NCI-H446 treated with DMSO at 0.1 percent for 48 hours (cell line): ENCODE measurements at places on chromosomes 6 and 20.

GRCh38 chr20:61244213-61244612 lies 7.8 kb upstream of the CDH4 start:
- no peak for DNase-seq

- DNase-seq: no peak
Observed at GRCh38 chr6:128275030-128275429, 245.4 kb downstream of the PTPRK start.

GRCh38 chr6:119200512-119201175 lies 122.2 kb upstream of the FAM184A start:
- DNase-seq: no peak

GRCh38 chr6:69284176-69284730 lies 512.6 kb downstream of the LMBRD1 start:
- DNase-seq: peak; percentile 5

DNA sequence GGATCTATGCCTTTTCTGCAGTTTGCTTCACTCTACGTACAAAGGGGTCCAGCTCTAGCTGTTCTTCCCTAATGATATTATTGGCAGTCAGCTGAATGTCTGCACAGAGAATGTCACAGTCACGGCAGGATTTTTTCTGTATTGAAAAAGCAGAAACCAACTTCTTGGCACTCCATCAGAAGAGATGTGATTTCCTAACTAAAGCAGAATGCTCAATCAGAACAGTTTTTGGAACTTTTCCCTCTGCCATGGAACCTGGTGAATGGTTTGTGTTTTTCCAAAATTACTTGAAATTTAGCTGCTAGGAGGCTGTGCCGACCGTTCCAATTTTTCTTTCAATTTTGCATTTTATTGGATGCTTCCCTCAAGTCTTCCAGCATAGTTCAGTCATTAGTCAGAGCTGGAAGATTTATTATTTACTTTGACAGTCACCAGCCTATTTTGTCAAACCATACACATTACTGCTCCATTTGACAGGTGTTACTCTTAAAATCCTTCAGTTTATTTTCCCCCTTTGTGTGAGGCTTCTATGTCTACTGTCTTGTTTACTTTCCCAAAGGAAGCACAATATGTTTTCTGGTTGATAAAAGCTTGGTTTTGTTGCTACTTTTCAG lies 259.6 kb upstream of the EPHA7 start:
- peak; percentile 39 for DNase-seq

DNA sequence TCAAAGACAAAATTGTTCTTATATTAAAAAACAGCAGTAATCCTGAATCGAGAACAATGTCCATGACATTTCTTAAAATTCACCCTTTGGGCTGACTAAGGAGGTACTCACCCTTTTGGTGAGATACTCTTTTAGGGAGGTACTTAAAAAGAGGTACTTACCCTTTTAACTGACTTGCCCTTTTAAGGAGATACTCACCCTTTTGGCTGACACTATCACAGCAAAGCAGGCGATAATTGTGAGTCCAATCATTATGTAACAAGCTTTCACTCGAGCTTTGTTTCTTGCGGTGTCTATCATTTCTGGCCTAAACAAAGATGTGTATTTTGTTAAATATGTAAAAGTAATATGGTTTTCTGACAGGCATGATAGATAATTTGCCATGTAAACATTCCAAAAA lies 3.7 kb downstream of the FAM162B start:
- no peak for DNase-seq

GRCh38 chr20:31551163-31552081 lies 37.2 kb downstream of the HM13 start:
- no peak for DNase-seq

DNA sequence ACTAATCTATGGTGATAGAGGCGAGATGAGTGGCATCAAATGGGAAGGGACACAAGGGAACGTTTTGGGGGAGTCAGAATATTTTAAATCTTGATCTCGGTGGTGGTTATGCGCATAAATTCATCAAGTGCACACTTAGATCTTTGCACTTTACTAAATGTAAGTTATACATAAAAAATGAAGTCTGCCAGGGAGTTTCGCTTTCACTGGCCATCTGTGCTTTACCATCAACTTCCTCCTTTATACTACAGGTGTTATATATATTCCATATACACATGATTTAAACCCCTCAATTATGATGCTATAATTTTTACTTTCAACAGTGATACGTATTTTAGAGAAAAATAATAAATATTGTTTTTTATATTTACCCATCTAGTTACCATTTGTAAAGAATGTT lies 97.6 kb upstream of the AKIRIN2 start:
- DNase-seq: no peak

- DNase-seq: peak; percentile 24
Observed at GRCh38 chr20:22686097-22686496, 101.7 kb upstream of the FOXA2 start.

DNA sequence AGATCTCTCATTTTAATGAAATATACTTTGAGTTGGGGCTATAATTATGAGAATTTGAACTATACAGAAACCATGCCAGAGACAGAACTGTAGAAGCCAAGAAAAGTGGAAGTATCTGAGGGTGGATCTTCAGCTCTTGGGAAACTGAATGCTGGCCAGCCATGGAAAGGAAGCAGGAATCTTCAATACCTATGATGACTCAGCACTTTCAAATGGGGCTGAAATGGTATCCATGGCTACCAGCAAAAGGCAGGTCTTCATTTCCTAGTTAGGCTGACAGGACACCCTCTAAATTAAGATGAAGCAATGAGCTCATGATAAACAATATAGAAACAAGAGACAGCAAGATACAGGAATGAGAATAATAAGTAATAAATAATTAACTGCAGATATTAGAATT lies 171.3 kb downstream of the COL21A1 start:
- DNase-seq: no peak

DNA sequence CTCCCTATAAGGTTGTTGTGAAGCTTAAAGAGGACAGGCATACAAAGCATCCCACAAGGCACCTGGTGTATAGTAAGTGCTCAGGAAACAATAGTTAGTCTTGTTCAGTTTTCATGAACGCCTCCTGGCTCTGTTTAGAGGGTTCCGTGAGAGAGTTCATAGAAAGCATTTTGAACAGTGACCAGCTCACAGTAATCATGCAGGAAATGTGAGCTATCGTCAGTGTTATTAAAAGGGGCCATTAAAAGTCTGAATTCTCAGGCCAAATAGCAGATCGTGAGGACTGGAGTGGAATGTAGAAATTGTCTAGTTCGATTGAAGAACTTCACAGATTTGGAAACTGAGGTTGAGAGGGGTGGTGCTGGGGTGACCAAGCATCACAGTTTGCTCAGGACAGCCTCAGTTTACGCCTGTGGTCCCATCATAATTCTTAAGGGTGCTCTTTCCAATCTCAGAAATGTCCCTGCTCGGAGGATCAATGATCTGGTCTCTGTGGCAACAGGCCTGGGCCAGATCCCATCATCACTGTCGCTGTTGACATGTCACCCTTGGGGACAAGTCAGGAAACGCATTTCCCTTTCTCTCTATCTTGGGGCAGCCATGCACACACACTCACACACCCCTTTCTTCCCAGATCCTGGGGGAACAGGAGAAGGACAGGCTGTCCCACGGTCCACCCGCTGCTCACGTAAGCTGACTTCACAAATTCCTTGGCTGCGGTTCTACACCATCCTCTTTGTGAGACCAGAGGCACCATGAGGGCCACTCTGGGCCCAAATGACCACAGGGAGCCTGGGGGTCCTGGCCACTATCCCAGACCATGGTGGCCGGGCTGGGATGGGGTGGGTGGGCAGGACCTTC lies 7.2 kb downstream of the TGM2 start:
- DNase-seq: no peak

GRCh38 chr20:63072991-63073737 lies 66.4 kb upstream of the BHLHE23 start:
- DNase-seq: no peak

GRCh38 chr6:50992232-50992631 lies 173.6 kb downstream of the TFAP2B start:
- no peak for DNase-seq

DNA sequence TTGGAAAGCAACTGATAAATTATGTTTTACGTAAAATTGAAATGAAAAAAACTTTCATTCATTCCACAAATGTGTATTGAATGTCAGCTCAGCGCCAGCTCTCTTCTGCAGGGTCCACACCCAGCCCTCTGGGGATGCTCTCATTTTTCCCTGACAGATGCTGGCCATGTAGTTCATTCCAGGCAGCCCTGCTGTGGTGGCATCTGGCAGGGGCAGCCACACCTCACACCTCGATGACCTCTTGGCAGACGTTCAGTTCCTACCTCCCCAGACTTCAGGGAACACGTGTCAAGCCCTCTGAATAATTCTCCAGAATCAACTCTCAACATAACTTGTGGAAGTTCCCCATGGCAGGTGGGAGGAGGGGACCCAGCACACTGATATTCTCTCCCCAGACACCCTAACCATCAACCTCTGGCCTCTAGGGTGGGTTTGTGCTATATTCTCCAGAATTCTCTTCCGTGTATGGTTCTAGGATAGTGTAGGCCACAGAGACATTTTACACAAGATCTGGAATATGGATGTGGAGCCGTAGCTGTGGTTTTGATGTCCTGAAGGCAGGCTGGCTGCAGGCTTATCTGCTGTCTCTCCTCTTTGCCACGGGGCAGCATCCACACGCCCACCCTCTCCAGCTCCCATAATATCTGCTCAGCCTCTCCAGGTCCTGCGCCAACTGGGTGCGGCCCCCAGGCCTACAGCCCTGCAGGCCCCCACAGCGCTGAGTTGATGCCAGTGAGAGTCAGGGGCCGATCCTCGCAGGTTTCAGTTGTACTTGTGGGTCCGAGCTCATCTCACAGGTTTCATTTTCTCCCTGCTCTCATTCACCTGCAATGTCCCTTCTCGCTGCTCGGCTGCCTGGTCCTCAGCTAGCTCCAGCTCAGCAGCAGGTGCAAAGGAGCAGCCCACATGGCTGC lies 175.8 kb upstream of the ARID1B start:
- no peak for DNase-seq
